Activated CD8-positive, alpha-beta memory T cell treated with anti-CD3 and anti-CD28 coated beads for 4 hours (primary cell): ENCODE measurements at places on chromosomes 3 and 15.

DNA sequence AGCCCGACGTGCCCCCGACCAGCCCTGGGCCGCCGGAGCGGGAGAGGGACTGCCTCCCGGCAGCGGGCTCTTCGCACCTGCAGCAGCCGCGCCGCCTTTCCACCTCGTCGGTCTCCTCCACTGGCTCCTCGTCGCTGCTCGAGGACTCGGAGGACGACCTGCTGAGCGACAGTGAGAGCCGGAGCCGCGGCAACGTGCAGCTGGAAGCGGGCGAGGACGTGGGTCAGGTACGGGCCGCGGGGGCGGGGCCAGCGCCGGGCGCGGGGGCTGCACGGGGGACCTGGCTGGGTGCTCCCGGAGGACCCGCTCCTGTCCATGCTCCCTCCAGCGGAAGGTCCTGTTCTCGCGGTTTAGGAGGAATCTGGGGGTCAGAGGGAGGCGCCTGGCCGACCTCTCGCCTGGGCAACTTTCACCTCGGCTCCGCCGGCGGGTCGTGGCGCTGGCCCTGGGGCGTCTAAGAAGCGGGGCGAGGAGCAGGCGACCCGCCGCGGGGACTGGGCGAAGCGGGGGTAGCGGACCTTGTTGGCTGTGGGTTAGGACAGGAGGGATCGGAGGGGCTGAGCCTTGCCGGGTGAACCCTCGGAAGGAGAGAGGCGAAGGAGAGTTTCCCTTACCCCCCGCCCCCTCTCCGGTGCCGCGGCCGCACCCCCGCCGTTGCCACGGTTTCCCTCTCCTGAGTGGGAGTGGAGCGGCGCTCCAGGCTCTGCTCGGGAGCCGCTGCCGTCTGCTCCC, 682 bp downstream of the ITPKA start:
- no peak for DNase-seq

GRCh38 chr3:134352031-134352671, 22.1 kb downstream of the AMOTL2 start:
- no peak for DNase-seq

DNA sequence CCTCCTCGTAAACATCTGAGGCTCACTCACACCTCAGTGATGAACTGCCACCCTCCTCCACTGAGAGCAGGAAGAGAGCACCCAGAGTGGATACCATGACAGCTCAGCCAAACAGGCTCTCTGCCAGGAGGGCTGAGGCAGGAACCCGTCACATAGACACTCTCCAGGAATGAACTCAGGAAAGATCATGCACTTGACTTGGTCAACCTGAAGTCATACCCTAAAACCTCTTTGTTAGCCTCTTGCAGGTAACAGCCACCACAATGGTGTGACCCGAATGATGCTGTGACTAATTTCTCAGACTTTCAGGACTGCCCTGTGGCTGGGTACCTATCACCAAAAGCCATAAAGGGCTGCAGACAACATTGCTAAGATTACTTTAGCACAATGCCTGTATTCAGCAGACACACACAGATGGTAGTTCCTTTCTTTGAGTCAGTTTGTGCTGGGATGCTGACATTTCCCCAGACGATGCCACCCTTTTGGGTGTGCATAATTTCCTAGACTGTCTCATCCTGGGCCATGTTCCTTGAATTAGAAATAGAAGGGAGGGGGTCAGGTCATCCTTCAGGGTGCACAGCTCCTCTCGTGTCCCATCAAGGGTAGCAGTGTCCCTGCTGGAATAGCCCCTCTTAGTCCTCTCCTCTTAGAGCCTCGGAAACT, 30.3 kb downstream of the CX3CR1 start:
- DNase-seq: no peak

GRCh38 chr3:51727500-51727899, 20.6 kb downstream of the GRM2 start:
- no peak for DNase-seq

DNA sequence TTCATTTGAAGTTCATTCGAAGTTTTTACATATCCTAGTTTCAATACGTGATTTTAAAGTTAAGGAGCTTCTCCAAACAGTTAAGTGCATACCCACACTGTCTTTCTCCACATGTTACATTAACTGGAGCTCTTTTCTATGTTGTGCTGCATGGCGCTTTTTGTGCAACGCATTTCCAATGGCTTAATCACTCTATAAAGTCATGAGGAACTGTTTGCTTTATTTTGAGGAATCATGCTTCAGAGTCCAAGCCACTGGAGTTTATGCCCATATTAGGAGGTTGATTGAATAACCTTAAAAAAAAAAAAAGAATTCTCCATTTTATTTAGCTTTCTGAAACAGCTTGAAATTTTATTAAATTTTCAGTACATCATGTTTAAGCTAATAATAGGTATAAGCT, 109.4 kb upstream of the MBNL1 start:
- no peak for DNase-seq

DNA sequence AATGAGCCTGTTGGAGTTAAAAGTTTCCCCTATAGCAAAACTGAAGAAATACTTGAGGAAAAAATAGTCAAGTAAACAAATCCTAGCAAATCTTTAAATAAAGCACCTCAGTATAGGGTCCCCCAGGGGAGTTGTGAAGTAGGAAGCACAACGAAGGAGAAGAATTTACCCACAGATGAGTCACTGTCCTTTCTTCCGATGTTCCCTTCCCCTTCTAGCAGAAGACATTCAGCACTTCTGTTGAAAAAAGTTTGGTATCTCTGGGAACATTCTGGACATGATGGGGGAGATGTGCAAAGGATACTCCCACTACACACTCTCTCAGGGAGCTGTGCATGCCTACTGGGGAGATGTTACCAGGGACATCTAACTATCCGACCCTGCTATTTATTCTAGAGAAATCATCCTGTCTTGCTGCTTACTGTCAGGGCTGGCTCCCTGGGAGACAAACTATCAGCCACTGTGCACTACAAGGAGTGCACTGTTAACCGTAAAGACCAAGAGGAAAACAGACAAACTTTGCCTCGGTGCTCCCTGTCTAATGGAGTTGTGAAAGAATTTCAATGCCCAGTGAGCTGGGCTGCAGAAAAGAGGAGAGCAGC, 93.8 kb downstream of the RFTN1 start:
- no peak for DNase-seq

GRCh38 chr15:75840659-75841058, 2.6 kb upstream of the UBE2Q2 start:
- no peak for DNase-seq

- DNase-seq: no peak
These were observed 122.4 kb downstream of the NECTIN3 start for GRCh38 chr3:111194048-111194447.

GRCh38 chr15:43103907-43104306, 1.9 kb downstream of the UBR1 start:
- no peak for DNase-seq

GRCh38 chr3:55780913-55781312, 293.8 kb upstream of the WNT5A start:
- DNase-seq: no peak

DNA sequence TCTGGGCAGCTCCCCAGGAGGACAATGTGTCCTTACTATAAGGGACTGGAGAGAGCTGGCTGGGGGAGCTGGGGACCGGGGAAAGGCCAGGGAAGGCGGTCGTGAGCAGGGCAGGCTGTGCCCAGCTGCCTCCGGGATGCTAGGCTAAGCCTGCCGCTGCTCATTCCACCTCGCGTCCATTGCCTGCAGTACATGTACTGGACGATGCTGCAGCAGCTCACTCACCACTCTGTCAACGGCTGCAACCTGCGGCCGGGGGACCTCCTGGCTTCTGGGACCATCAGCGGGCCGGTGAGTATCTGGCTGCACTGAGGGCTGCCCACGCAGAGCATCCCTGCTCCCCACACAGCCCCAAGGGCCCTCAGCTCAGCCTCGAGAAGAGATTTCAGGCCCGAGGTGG, 27.1 kb downstream of the FAH start:
- no peak for DNase-seq

- DNase-seq: no peak
These were observed 129.8 kb downstream of the PPM1L start for GRCh38 chr3:160885791-160886286.

DNA sequence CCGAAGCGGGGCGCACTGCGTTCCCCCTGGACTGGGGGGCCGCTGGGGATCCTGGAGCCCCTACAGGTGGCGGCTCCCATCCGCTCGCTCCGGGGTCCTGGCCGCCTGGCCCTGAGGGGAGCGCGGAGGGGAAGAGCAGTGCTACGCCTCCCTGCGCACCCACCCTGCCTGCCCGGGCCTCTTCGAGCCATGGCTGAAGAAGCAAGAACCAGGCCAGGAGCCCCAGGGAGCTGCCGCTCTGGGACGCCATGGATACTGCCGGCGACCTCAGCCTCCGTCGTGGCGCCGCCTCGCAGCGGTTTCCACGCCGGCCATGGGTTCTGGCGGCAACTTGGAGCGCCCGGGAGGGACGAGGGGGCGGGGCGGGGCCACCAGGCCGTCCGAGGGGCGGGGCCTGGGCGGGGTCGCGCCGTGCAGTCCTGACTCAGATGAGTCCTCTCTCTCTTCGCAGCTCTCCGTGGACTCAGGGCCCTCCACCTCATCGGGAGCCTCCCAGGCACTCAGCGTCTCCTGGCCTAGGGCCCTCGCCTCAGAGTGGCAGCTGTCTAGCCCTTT, 50.9 kb downstream of the MYL3 start:
- peak; percentile 51 for DNase-seq

DNA sequence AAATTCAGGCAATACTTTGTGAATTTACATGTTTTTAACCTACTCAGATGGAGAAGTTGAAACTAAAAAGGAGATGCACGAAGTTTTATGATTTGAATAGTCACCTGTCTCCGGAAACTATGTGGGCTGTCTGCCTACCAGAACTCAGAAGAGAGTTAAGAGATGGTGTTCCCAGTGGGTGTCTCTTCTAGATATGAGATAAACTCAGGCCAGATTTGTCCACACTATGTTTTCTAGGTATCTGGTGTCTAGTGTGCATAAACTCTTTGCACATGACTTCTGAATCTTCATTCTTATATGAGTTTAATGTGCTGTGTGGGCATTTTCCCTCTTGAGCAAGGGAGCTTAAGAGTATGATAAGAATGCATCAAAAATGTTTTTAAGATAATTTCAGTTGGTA, 222.8 kb downstream of the FOXP1 start:
- DNase-seq: no peak

- DNase-seq: no peak
These were observed 9.6 kb downstream of the CLEC3B start for GRCh38 chr3:45035441-45036301.

DNA sequence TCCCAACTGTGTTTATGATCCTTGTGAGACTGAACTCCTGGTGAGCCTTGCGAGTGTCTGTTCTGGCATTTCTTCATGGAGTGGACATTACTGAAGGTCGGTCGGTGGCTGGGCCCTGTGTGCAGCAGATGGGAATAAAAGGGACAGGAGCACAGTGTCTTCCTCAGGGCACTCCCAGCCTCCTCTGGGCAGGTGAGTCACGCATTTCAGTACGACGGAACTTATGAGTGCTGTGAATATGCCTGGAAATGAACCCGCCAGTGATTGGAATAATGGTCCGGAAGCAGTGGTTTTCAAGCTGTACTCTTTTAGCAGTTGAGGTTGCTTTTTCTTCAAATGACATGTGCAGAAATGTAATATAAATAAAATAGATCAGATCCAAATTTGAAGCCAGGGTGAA, 55.1 kb downstream of the LARS2 start:
- no peak for DNase-seq

DNA sequence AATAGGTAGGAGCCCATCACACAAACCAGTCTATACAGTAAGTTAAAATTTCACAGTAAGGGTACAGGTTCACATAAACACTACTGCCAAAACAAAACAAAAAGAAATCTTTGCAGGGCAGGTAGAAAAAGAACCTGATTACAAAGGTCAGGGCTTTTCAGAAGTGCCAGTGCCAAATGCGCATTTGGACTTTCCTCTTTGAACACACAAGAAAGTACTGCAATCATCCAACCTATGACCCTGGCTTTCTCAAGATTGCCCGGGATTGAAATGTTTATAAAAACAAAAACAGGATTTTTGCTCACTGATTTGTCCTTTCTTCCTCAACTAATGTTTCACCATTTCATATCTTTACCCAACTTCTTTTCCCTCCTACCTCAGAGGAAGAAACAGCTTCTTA, 47.4 kb downstream of the CBLB start:
- DNase-seq: no peak

GRCh38 chr3:14869917-14870782, 51.4 kb downstream of the FGD5 start:
- DNase-seq: no peak

GRCh38 chr3:171743327-171744157, 66.7 kb downstream of the PLD1 start:
- DNase-seq: no peak

DNA sequence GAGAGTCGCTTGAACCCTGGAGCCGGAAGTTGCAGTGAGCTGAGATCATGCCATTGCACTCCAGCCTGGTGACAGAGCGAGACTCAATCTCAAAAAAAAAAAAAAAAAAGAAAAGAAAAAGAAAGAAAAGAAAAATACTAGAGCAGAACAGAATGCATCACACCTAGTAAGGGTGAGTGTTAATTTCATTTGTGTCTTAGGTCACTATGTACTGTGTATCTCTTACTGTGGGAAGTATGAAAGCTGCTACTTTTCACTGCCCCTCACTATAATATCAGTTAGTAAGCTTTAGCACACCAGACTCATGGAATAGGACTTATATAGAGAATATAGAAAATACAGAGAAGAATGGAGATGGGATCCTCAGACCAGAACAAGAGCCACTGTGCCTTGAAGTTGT, 45.9 kb upstream of the RASA2 start:
- DNase-seq: no peak

DNA sequence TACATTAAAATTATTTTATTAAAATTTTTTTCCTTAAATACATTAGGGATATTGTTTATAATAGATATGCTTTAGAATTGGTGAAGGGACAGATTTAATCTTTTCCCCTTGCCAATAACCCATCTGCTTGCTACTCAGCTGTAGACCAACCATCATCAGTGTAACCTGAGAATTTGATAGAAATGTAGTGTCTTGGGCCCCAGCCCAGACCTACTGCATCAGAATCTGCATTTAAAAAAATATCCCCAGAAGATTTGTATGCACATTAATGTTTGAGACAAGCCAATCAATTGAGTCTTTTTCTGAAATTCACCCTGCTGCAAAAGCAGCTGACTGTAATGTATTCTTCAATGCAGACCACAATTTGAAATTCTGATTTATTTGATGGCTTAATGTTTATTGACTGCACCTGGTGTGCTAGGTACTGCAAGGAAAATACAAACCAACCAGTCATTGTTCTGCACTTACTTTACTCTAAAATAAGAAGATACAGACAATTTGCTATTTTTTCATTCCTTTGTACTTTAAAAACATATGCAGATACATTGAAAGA, 190.7 kb upstream of the SGO1 start:
- DNase-seq: no peak

DNA sequence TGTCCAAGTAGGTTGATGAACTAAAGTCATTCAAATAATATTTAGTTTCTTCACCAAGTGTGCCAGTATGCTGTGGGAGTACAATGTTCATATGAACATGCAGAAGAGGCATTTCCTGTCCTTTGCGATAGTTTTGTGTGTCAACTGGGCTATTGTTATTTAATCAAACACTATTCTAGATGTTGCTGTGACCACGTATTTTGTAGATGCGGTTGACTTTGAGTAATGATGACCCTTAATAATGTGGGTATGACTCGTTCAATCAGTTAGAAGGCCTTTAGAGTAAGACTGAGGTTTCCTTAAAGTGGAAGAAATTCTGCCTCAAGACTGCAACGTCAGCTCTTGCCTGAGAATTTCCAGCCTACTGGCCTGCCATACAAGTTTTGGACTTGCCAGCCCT, 470.7 kb upstream of the CBLB start:
- DNase-seq: no peak

GRCh38 chr3:43691120-43691995, 620 bp downstream of the ABHD5 start:
- DNase-seq: no peak
